Activated CD4-positive, alpha-beta T cell treated with anti-CD3 and anti-CD28 coated beads, Interleukin-2, amount 10 ng/mL, durations not matched to agents 24 days and 14 days (primary cell): ENCODE measurements at places on chromosomes 7 and 10. TPM values are rescaled to one million over a fixed set of nuclear protein-coding genes. Genes with fewer than 3 reads are reported as not detected.
A peak's percentile ranks its signal among the peaks of the same experiment; 100 is the strongest.

Gene UCN3
- total RNA-seq = not detected in 2 replicates

Gene PNLIPRP2
- not detected in 2 replicates for total RNA-seq

Gene SLC18A2
- total RNA-seq = not detected in 2 replicates

DNA sequence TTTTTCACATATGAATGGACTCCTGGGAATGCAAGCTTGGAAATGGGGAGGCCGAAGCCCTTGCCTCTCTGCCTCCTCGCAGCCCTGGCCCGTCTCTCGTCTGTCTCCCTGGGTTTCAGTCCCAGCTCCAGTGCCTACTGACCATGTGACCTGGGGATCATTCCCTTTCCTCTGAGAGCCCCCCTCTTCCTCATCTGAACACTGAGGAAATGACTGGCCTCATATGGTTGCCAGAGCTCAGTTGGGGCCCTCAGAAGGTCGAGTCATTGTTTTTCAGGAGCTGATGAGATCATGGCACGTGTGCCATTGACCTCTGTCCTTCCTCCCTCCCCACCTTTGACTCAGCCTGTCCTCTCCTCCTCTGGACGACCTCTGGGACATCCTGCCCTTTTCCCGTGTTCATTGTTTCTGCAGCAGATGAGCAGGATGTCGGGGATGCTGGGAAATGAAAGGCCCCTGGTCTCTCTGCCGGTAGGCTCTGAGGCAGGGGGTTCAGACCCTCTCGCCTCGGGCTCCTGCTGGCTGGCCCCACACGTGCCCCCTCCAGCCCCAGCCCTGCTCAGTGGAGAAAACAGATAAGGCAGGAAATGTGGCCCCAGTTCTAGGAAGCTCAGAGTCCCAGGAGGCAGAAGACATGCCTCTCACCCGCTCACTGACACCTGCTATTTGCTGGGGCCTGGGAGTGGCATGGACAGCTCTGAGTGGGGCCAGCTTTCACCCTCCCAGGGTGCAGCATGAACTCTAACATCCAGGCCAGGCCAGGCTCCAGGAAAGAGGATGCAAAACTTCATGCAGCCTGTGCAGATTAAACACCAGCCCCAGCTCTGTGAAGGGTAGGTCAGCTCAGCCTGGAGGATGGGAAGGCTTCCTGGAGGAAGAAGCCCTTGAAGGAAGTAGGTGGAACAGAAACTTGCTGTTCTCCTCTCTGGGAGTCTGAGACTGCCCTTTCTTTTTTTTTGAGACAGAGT, 8.3 kb upstream of the PPP1R35 start:
- DNase-seq = peak; percentile 64

DNA sequence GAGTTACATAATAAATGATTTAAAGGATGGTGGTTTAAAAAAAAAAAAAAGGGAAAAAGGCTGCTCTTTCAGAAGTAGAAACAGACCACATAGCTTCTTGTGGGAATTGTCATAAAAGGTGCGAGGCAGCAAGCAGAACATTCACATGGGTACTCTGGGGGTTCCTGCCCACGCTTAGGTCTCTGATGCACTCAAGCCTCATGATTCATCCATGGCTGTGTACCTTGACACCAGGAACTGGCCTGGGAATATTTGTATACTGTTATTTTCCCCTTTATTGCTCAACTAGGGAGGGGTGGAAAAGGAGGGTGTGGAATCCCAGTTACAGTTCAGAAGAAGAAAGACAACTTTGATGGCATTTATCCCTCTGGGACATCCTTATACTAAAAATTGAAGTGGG, 4.0 kb downstream of the PON2 start:
- no peak for DNase-seq

GRCh38 chr7:126533715-126534114, 719.0 kb downstream of the GRM8 start:
- no peak for DNase-seq

DNA sequence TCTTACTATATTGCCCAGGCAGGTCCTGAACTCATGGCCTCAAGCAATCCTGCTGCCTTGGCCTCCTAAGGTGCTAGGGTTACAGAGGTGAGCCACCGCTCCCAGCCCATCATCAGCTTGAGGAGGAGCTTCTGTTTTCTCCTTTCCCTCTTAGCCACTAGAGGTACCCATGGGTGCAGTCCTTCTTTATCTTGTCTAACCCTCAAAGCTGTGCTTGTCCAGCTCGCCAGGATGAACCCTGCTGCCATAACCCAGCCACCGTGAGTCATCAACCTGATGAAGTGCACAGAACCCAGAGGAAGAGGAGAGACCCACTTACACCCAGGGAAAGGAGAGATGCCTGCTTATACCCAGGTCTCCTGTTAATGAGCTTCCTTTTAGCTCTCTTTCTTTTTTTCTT, 133.4 kb downstream of the CUL2 start:
- DNase-seq = no peak

GRCh38 chr7:157022681-157023588, 12.5 kb upstream of the MNX1 start:
- DNase-seq = no peak

GRCh38 chr7:131196803-131197202, 130.9 kb upstream of the MKLN1 start:
- DNase-seq = no peak

GRCh38 chr7:100896732-100897608, 1.3 kb upstream of the ACHE start:
- DNase-seq = peak; percentile 91

DNA sequence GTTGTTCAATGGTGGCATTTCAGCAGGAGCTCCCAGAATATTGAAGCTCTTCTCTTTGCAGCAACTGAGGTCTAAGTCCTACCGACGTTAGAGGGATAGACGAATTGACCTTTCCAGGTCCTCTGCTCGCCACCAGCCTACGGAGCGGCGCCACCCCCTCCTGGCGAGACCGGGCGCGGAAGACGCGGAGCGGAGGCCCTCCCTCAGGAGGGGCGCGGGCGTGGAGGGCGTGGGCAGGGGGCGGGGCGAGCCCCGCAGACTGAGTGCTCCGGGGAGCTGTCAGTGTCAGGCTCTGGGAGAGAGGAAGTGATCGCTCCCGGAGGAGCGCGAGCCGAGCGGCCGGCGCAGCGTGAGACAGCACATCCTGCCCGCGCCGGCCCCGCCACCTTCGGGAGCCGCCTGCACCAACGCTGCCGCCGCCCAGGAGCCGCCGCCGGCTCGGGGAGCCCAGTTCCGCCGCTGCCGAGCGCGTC, at the start of gene DYNC1I1:
Gene DYNC1I1 (plus strand): TSS at position 257 of the 473 bp plus-strand sequence. CDS start 32,176 bp downstream, outside the sequence.
- DNase-seq = peak; percentile 70

- DNase-seq = no peak
Measured at GRCh38 chr10:23606456-23606855, 167.6 kb downstream of the OTUD1 start.

DNA sequence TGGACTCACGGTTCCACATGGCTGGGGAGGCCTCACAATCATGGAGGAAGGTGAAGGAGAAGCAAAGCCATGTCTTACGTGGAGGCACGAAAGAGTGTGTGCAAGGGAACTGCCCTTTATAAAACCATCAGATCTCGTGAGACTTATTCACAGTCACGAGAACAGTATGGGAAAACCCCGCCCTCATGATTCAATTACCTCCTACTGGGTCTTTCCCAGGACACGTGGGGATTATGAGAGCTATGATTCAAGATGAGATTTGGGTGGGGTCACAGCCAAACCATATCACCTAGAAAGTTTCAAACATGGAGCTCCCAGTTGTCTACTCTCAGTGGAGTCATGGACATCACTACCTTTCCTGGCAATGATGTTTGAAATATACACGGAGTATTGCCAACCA, 49.6 kb downstream of the CYCS start:
- no peak for DNase-seq

- peak; percentile 42 for DNase-seq
Measured at GRCh38 chr10:113221756-113222168, 271.7 kb downstream of the TCF7L2 start.

DNA sequence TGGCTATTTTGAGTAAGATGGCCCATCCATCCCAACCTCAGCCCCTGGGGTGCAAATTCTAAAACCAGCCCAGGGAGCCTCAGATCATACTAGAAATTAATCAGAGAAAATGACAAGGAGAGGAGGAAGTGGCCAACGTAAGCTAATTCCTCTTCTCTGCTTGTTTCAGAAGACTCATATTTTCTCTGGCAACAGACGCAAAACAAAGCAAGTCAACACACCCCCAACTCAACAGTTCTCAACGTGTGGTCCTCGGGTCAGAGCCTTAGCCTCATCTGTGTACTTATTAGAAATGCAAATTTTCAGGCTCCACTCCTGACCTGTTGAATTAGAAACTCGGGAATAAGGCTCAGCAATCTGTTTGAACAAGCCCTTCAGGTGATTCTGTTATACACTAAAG, 413.9 kb upstream of the AUTS2 start:
- no peak for DNase-seq

DNA sequence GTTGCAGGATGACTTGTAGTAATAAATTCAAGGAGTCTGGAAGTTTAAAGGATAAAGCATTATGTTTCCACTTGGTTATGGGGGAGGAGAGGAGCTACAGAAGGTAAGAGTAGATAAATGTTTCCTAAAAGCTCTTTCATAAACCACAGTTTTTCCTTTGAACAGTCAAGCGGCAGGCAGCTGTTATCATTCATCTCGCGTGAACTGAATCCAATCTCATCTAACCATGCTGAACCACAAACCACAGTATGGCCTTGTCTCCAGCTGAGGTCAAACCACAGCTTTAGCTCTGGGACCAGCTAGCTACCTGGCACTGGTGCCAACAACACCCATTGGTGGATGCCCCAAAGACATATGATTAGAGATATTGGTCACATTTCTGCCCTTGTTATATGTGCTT, 63.3 kb downstream of the NOC3L start:
- peak; percentile 75 for DNase-seq

DNA sequence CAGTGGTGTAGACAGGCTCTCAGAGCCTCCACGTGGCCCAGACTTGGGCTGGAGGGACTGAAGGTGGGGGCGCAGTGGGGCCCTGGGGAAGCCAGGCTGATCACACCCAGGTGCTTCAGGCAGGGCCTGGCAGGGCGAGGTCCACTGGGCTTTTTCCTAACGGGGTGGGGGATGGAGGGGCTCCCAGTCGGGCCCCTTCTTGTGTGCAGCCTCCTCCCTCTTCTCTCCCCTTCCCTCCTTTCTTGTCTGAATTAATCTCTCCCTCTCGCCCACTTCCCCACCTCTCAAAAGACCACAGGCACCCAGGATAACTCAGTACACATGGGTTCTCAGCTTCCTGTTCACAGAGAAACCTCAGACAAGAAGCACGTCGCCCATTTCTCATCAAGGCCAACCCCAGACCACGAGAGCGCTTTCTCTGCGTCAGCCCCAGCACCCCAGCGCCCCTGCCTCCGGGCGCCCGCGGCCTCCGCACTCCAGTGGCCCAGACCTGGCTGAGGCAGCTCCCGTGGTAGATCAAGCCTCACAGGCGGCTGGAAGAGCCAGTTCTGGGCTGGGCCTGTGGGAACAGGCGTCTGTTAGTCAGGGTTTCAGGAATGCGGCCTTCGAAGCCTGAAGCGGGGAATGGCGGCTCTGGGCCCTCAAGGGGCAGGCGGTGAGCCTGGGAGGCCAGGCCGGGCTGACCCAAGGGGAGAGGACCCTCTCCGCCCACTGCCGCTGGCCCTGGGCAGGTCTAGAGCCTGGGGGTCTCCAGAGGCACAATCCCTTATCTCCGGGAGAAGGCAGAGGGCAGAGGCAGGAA, 50.6 kb downstream of the PWWP2B start:
- peak; percentile 94 for DNase-seq

DNA sequence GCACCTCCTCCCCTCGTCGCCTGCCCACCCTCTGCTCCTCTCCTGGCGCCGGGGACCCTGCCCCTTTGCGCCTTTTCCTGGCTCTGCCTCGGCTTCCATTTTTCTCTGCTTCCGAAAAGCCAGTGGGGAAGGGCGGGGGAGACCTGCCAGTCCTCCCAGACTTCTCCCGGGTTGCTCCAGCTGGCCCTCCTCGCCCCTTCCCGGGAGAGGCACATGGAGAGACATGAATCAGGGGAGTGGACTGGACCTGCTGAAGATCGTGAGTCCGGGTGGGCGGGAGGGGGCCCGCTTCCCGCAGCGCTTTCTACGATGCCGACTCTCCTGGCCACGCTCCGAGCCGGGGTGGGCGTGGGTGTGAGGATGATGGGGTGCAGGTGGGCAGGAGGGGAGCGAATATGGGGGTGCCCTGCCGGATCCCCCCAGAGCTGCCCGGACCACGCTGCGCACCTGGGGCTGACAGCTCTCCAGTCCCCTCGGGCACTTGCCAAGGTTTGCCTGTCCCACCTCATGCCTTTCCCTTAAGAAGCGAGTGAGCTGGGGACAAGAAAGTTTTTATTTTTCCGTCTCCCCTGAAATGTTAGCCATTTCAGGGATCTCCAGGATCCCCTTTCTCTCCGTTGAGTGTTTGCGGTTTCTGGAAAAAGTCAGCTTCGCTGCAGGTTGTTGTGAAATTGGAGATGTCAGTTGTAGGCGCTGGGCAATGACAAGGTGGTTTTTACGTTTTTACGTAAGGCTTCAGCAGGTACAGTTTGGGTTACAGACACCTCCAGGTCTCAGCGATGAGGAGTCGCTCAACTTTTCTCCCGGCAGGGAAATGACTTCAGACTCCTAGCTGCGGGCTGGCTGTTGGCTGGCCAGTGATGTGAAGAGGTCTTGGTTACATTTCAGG, 977 bp downstream of the CACNB2 start:
- no peak for DNase-seq

GRCh38 chr10:48744587-48744986, 59.9 kb downstream of the WDFY4 start:
- DNase-seq = no peak

DNA sequence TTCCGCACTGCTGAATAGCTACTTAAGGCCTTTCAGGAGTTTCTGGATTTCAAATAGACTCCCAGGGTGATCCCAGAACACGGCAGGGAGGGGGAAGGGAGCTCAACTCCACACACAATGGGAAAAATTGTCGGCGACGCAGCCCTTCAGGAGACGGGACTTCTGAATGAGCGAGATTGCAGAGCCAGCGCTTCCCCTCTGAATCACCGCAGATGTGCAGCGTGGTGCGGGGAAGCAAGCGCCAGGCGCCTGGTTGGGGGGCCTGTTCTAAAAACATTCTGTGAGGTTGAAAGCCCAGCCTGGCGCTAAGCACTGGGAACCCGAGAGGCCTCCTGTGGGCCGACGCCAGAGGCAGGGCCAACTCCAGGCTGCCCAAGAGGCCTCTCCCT, 163.3 kb downstream of the MAD1L1 start:
- DNase-seq = no peak

DNA sequence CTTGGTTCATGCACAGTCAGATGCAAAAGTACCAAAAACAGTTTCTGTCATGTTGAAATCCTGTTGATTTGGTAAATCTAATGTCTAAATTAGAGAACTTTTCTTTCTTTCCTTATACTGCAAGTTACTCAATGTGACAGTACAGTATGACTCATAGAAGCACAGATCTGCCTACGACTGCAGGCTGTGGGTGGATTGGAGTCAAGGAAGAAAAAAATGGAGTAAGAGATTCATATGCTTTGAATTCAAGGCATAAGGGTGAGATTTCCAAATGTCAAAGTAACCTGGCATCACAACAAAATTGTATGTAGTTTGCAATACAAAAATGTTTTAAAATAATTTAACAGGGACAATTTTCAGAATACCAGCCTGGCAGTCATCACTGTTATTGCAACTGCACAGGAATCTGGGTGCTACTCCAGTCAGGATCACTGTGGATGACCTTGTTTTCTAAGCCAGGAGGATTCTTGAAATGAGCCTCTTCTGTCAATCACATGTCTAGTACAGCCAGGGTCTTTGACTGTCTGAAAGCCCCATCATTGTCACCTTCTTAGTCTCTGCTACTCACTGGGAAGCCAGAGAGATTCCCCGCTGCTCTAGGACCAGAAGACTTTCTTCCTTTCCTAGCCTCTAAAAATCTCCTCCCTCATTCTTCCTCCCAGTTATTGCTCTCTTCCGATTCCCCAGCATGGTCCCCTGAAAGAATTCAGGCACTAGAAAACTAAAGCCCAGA, 83.6 kb downstream of the CD36 start:
- no peak for DNase-seq
